ENCODE measurements at places on chromosomes 3 and 15.

- no peak for DNase-seq
Observed at GRCh38 chr15:31265871-31266711, 60.5 kb upstream of the KLF13 start.

- DNase-seq, result peak; percentile 10
Observed at GRCh38 chr3:110576960-110577359, 494.7 kb upstream of the NECTIN3 start.

DNA sequence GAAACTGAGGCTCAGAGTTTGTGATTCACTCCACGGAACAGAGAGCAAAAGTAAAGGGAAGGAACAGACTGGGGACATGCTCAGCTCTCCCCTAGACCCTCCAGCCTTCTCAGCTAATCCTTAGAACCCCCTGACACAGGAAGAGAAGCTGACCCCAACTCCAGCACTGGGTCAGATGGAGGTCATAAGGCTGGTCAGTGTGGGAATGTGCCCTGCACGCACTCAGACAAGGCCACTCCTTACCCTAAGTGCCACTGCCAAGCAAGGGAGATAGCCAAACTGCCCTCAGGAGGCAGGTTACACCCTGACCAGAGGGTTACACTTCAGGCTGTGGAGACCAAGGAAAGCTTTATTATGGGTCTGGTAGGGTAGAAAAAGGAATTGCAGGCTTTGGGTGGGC, 1.2 kb downstream of the RPL29 start:
- no peak for DNase-seq

DNA sequence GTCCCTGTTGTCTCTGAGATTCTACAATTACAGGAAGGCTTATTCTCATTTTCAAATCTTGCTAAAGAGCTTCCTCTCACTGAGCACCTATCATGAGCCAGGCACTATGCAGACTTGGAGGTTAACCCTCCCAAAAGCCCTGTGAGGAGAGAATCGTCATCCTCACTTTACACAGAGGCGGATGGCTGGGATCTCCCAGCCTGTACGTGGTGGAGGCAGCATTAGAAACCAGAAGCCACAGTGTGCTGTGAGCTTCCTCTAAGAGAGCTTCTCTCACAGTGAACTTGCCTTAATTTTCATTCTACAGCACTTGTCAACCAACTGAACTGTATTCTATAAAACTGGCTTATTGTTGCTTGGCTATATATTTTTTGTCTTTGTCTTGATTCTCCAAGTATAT, 6.1 kb upstream of the DGKG start:
- no peak for DNase-seq

GRCh38 chr15:54719325-54719724, 477.4 kb downstream of the RSL24D1 start:
- no peak for DNase-seq

DNA sequence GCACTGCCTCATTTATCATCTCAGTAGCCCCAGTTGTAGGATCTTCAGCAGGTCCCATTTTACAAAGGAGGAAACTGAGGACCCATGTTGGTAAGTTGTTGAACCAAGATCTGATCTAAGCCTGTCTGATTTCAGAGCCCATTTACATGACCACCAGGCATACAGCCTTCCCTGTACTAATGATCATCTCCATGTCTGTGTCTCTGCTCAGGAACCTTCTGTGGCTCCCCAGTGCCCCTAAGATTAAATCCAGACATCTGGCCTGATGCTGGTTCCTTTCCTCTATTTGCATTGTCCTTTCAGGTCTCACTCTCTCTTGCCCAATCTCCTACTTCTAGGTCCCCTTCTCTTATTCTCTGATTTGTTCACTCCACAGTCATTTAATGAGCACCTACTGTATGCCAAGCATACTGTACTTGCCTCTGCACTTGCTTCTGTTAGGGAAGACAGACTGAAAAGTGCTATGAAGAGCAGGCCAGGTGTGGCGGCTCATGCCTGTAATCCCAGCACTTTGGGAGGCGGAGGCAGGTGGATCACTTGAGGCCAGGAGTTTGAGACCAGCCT, 32.4 kb downstream of the ATP2B2 start:
- no peak for DNase-seq

DNA sequence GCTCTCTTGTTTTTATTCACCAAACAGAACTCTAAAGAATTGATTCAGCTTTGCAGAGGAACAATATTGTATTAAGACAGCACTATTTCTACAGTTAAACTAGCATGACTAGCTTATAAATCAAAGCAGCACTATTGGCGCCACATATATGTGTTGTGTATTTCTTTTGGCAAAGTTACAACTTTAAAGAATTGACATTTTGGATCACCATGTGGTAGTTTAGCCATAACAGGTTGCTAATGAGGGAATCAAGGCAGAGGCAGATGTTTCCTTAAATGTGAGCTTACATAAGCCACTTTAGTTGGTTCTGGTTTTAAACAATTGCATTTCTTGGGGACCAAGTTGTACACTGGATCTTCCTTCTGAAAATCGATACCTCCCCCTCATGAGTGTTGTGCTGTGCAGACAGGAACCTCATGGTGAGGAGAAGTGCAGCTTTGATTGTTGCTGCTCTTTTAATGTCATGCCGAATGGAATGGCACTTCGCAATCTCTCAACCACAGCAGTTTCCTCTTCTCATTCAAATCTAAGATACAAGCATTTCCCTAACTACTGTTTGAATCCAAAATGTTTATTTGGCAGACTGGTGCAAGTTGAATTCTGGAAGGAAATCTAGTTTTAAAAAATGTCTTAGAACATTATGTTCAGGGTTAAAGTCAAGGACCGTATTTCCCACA, 151.2 kb downstream of the MYRIP start:
- no peak for DNase-seq

- DNase-seq, result no peak
Observed at GRCh38 chr3:66520724-66521123, 19.9 kb upstream of the LRIG1 start.

GRCh38 chr15:70669006-70669602, 94.3 kb downstream of the UACA start:
- no peak for DNase-seq

DNA sequence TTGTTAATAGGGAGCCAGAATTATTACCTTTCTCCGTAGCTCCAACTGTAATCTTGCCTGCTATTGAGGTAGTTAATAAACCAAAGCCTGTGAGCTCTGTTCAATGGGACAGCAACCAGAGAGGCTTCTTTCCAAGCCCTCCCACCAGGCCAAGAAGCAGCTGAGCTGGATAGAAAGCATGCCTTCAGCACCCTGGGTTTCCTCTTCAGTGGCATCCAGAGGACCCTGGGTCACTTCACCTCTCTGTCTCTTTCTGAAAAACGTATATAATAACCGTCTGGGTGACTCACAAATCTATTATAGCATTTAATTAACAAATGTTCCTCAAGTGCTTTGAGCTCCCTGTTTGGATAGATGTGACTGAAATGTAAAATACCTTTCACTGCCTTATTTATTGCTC, 420.0 kb downstream of the LPP start:
- no peak for DNase-seq
